Activated CD4-positive, alpha-beta memory T cell treated with anti-CD3 and anti-CD28 coated beads, Interleukin-2, amount 10 ng/mL, durations not matched to agents 7 days and 5 days (primary cell): ENCODE measurements at places on chromosomes 12 and 14. TPM values are rescaled to one million over a fixed set of nuclear protein-coding genes. Genes with fewer than 3 reads are reported as not detected.

Gene TMEM119
- 0.80 TPM for total RNA-seq

Gene IAPP
- not detected for total RNA-seq

Gene HOXC11
- not detected for total RNA-seq

Gene DBX2
- not detected for total RNA-seq
